ENCODE measurements at places on chromosomes 3 and 15.

GRCh38 chr3:20145874-20146273 lies 40.1 kb downstream of the SGO1 start:
- peaks cover 5% of the 10 kb centered on the region for H3K36me3 ChIP-seq
- H3K4me1 ChIP-seq = no peaks in the 10 kb centered on the region
- no peak overlapping the region for H3K4me3 ChIP-seq
- no peak for DNase-seq

GRCh38 chr3:194294199-194294894 lies 56.8 kb downstream of the CPN2 start:
- no peaks in the 10 kb centered on the region for H3K27me3 ChIP-seq
- H3K4me1 ChIP-seq = peaks cover 9% of the 10 kb centered on the region
- no peak for DNase-seq
- H3K27ac ChIP-seq = no peak overlapping the region
- no peaks in the 10 kb centered on the region for H3K36me3 ChIP-seq

DNA sequence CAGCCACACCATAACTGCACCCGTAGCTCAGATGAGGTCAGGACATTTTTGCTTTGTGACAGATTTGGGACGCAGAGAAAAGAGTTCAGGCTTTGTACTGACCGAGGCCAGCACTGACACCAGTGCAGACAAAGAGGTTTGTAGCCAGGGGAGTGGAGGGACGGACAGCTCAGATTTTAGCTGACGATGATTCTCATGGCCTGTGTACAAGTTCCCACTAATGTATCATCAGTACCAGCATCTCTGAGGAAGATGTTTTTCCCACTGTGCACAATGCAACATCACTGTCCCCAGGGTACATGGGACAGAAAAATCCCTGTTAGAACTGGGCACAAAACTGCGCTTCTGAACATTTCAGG lies 112.7 kb downstream of the SLCO3A1 start:
- H3K27me3 ChIP-seq = no peaks in the 10 kb centered on the region
- H3K4me1 ChIP-seq = peaks cover 26% of the 10 kb centered on the region
- no peak overlapping the region for H3K4me3 ChIP-seq
- DNase-seq = no peak
- H3K27ac ChIP-seq = no peak overlapping the region
- H3K36me3 ChIP-seq = no peaks in the 10 kb centered on the region

DNA sequence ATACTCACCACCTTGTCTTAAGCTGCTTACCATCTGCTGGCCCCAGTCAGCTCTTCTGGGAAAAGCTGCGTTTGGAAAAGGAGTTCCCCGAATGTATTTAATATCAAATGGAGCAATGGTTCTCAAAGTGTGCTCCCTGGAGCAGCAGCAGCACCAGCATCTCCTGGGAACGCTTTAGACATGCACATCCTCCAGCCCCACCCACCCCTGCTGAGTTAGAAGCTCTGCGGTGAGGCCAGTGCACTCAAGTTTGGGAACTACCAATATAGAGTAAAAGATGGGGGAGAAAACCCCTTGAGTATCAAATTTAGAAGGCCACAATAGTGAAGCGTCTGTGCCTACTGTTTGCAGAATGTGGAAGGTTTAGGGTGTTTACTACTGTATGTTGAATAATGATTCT lies 124.0 kb upstream of the TOPAZ1 start:
- no peak for DNase-seq
- H3K4me1 ChIP-seq = no peaks in the 10 kb centered on the region
- H3K4me3 ChIP-seq = no peak overlapping the region

GRCh38 chr3:136637176-136637575 lies 115.0 kb downstream of the STAG1 start:
- no peaks in the 10 kb centered on the region for H3K27me3 ChIP-seq
- no peak overlapping the region for H3K27ac ChIP-seq
- no peaks in the 10 kb centered on the region for H3K4me1 ChIP-seq
- H3K4me3 ChIP-seq = no peak overlapping the region

- no peaks in the 10 kb centered on the region for H3K4me1 ChIP-seq
- no peaks in the 10 kb centered on the region for H3K36me3 ChIP-seq
- H3K4me3 ChIP-seq = no peak overlapping the region
- H3K27me3 ChIP-seq = no peaks in the 10 kb centered on the region
Observed at GRCh38 chr15:91632981-91633380, 220.5 kb upstream of the SLCO3A1 start.
